CD4-positive, alpha-beta T cell treated with Interleukin-6 for 4 hours (primary cell): ENCODE measurements at places on chromosomes 7 and 10.

GRCh38 chr10:73647875-73648651, 6.8 kb upstream of the MYOZ1 start:
- no peak for DNase-seq

DNA sequence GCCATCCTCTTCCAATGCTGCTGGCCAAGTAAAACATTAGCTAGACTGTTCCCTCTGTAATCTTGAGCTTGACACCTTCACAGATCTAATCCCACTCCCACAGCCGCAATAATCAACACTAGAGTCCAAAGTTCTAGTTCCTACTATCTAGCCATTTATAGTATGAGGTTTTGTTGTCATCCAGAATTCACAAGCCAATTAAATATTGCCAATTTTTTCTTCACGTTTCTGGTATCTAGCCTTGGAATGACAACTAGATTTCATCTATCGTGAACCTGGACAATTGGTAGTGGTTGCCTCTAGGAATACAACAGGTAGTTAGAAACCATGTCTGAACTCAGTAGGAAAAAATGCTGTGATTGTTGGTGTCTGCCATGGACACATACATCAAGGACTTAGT, 10.4 kb downstream of the WASL start:
- no peak for DNase-seq

GRCh38 chr7:29039821-29040578, 81.9 kb upstream of the TRIL start:
- DNase-seq: no peak

- DNase-seq: no peak
These were observed 57.6 kb downstream of the MALSU1 start for GRCh38 chr7:23356726-23357125.

DNA sequence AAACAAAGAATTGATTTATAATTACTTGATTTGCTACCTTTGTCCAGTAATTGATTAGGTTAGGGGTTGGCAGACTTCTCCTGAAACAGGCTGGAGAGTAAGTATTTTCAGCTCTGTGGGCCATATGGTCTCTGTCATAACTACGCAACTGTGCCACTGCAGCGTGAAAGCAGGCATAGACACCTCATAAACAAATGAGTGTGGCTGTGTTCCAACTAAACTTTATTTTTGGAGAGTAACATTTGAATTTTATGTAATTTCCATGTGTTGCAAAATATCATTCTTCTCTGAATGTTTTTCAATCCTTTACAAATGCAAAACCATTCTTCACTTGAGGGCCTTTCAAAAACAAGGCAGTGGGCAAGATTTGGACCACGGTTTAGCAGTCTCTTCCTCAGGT, 76.9 kb downstream of the GALNT17 start:
- DNase-seq: no peak

DNA sequence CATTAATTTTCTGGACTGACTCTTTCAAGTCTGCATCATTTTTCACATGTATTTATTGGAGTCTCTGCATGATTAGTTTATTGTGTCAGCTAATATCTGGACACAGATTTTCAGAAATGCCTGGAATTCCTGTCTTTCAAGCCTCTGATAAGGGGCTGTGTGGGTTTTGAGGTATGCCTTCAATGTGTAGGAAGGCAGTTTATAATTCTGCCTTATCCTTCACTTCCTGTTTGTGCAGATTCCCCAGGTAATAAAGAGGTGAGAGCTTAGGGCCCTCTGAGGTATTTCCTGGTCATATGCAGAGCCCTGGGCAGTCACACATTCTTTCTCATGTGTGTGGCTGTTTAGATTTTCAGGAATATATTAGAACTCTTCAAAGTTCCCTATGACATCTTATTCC, 79.4 kb upstream of the PRKCQ start:
- no peak for DNase-seq

DNA sequence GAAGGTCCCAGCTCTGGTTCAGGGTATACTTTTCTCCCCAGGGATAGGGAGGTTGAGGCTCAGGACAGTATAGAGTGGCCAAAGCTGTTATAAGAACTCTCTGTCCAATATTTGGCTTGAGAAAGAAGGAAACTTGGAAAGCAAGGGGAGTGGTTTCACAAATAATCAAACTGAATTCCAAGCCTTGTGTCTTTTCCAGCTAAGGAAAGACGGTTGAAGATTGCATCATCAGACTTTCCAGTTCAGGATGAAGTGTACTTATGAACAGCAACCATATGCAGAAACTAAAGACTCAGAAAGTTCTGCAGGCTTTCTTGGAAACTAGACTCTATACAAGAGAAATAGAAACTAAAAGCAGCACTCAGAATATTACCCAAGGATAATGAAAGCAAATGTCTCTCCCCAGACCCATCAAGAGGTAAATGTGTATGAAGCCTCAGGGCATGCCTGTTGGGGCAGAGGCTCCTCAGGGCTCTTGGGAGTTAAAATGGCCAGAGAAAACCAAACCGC, 46.4 kb downstream of the RAMP3 start:
- no peak for DNase-seq

DNA sequence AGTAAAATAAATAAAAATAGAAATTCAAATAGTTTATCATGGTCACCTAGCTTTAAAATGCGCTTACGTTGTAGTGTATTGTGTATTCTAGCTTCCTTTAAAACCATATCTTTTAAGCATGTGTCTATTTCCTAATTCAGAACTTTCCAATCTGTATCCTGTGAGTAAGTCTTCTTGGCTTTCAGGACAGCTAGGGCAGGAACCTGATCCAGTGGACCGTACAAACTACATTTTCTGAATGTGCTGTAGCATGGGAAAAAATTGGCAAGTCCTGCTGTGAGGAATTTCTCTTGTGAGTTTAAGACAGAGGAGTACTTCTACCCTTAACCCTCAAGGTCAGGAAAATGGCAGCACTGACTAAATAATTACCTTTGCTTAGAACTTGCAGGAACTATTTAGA, 12.1 kb downstream of the OPN1SW start:
- DNase-seq: no peak

DNA sequence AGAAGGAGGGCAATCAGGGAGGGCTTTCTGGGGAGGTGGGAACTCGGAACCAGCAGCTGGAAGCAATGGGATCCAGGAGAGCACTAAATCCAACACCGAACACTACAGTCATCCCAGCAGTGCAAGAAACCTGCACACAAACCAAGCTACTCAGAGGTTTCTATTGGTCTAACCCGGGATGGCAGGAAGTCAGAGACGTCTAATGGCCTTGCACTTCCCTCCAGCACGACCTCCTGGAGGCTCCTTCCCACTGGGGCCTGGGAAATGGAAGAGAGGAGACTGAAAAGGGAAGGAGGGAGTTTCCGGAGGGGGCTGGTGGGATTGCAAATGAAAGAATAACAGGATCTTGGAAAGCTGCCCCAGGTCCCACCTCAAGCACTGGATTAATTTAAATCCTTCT, 56.3 kb downstream of the TEX36 start:
- DNase-seq: no peak

DNA sequence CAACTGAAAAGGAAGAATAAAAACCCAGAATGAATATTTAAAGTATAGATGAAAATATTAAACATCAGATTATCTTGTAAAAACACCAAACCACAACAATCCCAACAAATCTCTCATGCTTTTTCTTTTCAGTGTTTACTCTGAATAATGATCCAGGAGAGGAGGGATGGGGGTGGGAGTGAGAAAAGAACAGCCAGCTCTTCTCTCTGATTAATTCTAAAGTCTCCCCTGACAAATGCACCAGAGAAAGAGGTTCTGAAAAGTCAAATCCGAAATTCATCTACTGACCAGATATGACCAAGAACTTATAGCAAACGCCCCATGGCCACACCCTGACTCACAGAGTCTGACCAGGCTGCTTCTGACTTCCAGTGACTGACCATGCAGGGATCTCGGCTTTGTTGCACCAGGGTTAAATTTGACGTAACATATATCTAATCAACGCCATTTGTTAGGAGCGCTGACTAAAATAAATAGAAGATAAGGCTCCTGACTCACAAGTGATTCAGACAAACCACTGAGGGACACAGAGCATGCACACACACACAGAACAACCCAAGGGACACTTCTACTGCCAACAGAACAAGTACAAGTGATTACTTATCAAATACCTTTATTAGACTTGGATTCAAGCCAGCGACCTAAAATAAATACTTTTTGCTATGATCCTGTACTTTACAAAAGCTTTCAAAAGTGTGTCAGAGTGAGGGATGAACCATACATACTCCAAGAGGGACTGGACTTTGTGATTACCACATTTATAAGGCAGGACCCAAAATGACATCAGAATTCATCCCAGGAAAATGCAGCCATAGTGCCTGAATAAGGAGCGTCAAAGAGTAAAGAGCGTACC, 9.3 kb upstream of the SPOCK2 start:
- no peak for DNase-seq

- peak; percentile 44 for DNase-seq
These were observed 456 bp upstream of the ACHE start for GRCh38 chr7:100895956-100896731.

GRCh38 chr10:76711222-76711997, 926.2 kb downstream of the KCNMA1 start:
- DNase-seq: no peak

- DNase-seq: no peak
These were observed 46.4 kb downstream of the TMEM168 start for GRCh38 chr7:112743811-112744210.

- DNase-seq: no peak
These were observed 40.8 kb downstream of the EPDR1 start for GRCh38 chr7:37961251-37961650.

- no peak for DNase-seq
These were observed 21.5 kb upstream of the INPP5A start for GRCh38 chr10:132515811-132516726.
